LNCaP clone FGC (cell line): ENCODE measurements at places on chromosomes 4 and X.

- DNase-seq = no peak
These were observed 142.9 kb downstream of the TMEM164 start for GRCh38 chrX:110145854-110146253.

DNA sequence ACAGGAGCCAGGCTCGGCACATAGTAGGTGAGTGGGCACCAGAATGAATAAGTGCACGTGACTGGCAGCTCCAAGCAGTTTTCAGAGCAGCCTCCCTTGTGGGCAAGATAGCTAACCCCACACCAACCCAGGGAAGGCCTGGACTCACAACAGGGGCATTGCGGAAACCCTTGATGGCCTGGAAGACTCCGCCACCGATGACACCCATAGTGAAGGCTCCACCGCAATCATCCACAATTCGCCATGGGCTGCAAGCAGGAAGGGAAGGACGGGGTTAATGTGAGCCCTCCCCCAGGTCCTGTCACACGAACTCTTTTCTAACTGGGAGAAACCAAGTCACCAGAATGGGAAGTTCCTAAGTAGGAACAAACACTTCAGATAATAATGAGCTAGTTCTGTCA lies 957 bp downstream of the TIMM17B start:
- DNase-seq = peak; percentile 34

- no peak for DNase-seq
These were observed 99.5 kb downstream of the CXXC4 start for GRCh38 chr4:104395168-104395614.

GRCh38 chr4:83323136-83323535 lies 11.5 kb downstream of the HPSE start:
- DNase-seq = no peak

DNA sequence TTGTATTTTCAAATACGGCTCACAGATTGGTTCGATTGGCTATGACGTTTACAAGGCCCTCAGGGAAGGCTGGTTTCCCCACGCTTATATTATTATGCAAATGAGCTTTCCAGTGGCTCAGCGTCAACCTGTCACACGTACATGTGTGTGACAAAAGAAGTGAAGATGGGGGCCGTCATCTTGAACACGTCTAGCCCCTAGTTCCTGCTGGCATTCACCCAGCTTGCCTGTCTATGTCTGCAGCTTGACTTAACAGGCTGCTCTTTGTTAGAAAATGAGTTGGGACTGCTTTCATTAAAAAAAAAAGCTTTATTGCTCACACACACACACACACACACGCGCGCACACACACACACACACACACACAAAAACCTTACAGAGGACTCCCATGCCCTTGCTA lies 283.6 kb upstream of the CTSO start:
- DNase-seq = no peak

GRCh38 chrX:131083510-131084142 lies 25.5 kb downstream of the ARHGAP36 start:
- DNase-seq = no peak

- no peak for DNase-seq
These were observed 69.9 kb upstream of the NRK start for GRCh38 chrX:105752338-105752956.

DNA sequence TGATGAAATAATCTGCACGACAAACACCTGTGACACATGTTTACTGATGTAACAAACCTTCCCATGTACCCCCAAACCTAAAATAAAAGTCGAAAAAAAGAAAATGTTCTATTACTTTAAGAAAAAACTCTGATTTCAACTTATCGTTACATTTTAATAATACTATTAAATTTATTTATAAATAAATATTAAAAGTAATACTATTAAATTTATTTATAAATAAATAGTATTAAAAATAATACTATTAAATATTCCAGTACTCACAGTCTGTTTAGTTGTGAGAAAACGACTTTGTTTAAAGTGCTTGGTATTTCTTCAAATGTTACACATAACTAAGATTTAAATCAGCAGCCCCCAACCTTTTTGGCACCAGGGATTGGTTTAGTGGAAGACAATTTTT lies 471.6 kb upstream of the PRKX start:
- no peak for DNase-seq

- DNase-seq = no peak
These were observed 519.2 kb downstream of the ARAP2 start for GRCh38 chr4:35725131-35725530.

- no peak for DNase-seq
These were observed 188.4 kb upstream of the MAOA start for GRCh38 chrX:43467608-43468234.

DNA sequence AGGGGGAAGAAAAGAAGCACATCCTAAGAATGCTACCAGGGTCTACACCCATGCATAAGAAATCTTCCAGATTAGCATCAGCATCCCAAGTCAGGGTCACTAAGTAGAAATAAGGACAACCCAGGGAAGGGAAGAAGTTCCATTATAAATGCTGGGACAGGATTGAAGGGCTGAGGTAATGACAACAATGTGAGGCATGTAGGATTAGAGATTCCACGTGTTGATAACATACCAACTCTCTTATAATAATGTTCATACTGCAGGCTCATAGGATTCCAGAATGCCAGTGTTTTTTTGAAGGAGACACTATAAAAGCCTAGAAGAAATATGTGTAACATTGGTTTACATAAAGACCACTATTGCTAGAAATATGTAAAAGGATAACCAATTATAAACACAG lies 201.2 kb downstream of the MID1IP1 start:
- no peak for DNase-seq

- DNase-seq = no peak
These were observed 68.8 kb downstream of the FBXW7 start for GRCh38 chr4:152467101-152467500.
